ENCODE measurements at places on chromosomes 2 and 18.

DNA sequence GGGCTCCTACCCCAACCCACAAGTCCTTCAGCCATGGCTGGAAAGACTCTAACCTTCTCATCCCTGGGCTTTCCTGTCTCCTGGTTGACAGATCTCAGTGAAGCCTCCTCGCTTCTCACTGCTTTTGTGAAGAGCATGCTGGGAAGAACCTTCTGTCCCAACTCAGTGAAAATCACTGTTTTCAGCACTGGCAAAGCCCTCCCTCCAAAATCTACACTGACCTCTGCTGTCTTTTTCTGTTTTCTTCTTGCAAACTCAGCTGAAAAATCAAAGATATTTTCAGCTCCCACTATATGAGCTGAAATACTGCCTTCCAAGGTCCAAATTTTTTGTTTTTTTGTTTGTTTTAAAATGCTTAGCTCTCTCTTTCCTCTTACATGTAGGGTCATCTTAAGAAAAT is 266.3 kb upstream of the AGAP1 start:
- DNase-seq, result no peak

DNA sequence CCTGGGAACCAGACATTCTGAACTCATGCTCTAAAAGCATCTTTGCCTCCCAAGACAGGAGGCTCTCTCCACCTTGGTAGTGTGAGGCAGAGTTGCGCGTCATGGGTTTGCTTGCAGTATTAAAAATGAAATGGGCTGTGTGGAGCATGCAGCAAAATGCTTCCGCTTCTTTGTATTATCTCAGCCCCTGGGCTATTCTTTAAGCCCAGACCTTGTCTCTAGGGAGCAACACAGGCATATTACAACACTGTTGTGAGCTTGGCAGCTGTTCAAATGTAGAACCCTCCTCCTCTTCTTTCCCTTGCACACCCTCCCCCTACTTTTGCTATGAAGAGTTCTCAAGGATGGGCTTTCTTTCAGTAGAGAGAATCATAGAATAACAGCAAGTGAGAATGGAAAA is 185.1 kb upstream of the LHCGR start:
- no peak for DNase-seq

- DNase-seq, result no peak
Measured at GRCh38 chr2:149650006-149650405, 62.4 kb upstream of the MMADHC start.

DNA sequence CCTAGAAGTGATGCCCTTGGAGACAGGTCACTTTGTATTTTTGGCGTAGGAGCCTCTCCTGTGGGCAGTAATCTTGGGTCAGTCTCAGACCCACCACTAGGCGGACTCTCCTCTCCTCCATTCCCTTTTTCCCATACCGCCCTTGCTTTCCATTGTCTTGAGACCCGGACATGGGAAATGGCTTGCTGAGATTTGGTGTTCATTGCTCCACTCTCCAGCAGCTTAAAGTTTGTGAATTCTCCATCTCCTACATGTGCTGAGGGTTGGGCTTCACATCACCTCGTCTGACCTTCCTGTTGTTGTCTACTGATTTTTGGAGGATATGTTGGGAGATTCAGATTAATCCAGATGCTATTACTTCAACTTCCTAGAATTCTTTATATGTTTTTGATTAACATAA is 159.2 kb upstream of the RAB12 start:
- DNase-seq, result no peak

All from brain (organoid and tissue), 16 donors.